Cardiac muscle cell (in vitro differentiated cells and primary cell): ENCODE measurements at places on chromosomes 13 and 19. TPM values are rescaled to one million over a fixed set of nuclear protein-coding genes. Genes with fewer than 3 reads are reported as not detected.
A peak's percentile ranks its signal among the peaks of the same experiment; 100 is the strongest.

DNA sequence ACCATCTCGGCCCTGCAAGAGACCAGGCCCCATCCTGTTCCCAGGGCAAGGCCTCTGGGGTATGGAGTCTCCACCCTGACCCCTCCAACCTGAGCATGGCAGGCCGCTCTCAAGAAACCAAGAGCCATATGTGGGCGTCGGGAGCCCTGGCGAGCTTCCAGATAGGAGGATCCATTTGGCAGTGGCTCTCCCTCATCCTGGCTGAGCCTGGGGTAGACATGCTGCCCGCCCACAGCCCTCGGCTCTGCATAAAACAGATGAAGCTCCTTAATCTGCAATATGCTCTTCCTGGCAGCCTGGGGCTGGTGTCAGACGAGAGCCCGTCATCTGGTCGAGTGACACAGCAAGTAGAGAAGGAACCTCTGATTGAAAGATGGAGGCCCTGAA lies 6.1 kb downstream of the ATP13A1 start:
- peaks cover 37% of the 10 kb centered on the region for H3K36me3 ChIP-seq
- no peaks in the 10 kb centered on the region for H3K27me3 ChIP-seq
- no peak overlapping the region for H3K27ac ChIP-seq
- no peak overlapping the region for H3K4me3 ChIP-seq

DNA sequence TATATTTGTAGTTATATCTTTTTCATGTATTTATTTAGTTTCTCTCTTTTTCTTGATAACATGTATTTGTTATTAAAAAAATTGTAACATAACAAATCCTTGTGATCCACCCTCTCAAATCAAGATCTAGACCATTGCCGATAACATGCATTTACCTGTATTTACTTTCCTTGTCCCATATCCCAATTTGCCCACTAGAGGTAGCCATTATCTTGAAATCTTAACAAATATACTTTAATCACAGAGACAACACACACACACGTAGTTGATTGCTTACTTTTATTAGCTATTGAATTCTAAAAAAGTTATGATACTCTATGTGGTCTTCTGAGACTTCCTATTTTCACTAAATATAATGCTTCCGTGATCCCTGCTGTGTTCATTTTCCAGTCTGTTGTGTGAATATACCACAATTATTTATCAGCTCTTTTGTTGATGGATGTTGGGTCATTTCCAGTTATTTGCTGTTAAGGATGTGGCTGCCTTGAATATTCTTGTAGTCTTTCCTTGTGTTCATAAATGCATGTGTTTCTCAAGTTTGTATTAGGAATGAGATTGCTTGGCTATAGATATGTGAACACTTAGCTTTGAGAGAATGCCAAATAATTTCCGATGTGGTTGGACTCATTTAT lies 31.3 kb upstream of the ZMYM2 start:
- DNase-seq, result peak; percentile 15
- H3K4me1 ChIP-seq, result no peaks in the 10 kb centered on the region
- H3K4me3 ChIP-seq, result no peak overlapping the region
- no peaks in the 10 kb centered on the region for H3K27me3 ChIP-seq
- H3K36me3 ChIP-seq, result no peaks in the 10 kb centered on the region
- no peak overlapping the region for H3K27ac ChIP-seq

DNA sequence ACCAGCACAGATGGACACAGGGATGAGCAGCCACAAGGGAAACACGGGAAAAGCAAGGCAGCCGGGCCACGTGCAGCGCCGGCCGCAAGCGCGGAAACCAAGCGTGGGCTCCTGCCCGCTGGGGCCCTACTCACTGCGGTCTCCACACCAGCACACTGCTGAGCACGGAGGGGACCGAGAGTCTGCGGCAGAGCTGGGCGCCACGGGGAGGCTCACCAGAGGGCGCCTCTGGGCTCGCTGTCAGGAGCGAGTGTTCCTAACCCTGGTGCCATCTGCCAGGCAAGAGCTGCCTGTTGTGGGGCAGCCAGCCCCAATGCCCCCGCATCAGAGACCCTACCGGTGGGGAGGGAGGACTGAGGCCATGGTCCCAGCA lies 26.5 kb downstream of the MPND start:
- no peak for DNase-seq
- H3K27me3 ChIP-seq, result no peaks in the 10 kb centered on the region
- H3K36me3 ChIP-seq, result peaks cover 3% of the 10 kb centered on the region
- no peak overlapping the region for H3K27ac ChIP-seq
- no peak overlapping the region for H3K4me3 ChIP-seq
- peaks cover 12% of the 10 kb centered on the region for H3K4me1 ChIP-seq

- no peaks in the 10 kb centered on the region for H3K27me3 ChIP-seq
- H3K4me3 ChIP-seq, result no peak overlapping the region
- no peak overlapping the region for H3K27ac ChIP-seq
- DNase-seq, result no peak
Observed at GRCh38 chr13:69292789-69293425, 814.7 kb upstream of the ATXN8OS start.

GRCh38 chr19:10422846-10423245 lies 2.5 kb downstream of the PDE4A start:
- H3K4me3 ChIP-seq, result no peak overlapping the region
- no peak for DNase-seq
- H3K36me3 ChIP-seq, result no peaks in the 10 kb centered on the region
- no peak overlapping the region for H3K27ac ChIP-seq
- H3K27me3 ChIP-seq, result peaks cover 99% of the 10 kb centered on the region

GRCh38 chr13:98399756-98400155 lies 177.2 kb downstream of the STK24 start:
- H3K36me3 ChIP-seq, result no peaks in the 10 kb centered on the region
- no peak overlapping the region for H3K4me3 ChIP-seq
- no peaks in the 10 kb centered on the region for H3K4me1 ChIP-seq
- no peaks in the 10 kb centered on the region for H3K27me3 ChIP-seq
- DNase-seq, result no peak

DNA sequence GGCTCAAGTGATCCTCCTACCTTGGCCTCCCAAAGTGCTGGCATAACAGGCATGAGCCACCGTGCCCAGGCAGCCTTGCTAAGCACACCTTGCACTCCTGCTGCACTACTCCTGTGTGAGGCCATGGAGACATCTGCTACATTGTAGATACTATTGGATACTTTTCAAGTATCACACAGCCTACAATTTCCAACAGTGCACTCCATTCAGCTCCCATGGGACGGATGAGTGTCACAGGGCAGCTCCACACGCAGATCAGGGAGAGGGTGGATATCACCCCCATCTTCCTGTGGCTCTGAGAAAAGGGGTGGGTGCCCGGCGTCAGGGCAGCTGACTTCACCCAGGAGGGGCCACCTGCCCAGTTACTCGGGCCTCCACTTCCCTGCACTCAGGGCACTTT lies 39.1 kb upstream of the CCNE1 start:
- H3K4me1 ChIP-seq, result no peaks in the 10 kb centered on the region
- no peak for DNase-seq
- no peak overlapping the region for H3K27ac ChIP-seq
- H3K27me3 ChIP-seq, result no peaks in the 10 kb centered on the region
- no peaks in the 10 kb centered on the region for H3K36me3 ChIP-seq

Gene DLL3
- 8.0 and 11.7 TPM in 2 replicates for total RNA-seq

Gene APOC4
- total RNA-seq, result not detected in 2 replicates
